ENCODE measurements at places on chromosomes 4 and X.

DNA sequence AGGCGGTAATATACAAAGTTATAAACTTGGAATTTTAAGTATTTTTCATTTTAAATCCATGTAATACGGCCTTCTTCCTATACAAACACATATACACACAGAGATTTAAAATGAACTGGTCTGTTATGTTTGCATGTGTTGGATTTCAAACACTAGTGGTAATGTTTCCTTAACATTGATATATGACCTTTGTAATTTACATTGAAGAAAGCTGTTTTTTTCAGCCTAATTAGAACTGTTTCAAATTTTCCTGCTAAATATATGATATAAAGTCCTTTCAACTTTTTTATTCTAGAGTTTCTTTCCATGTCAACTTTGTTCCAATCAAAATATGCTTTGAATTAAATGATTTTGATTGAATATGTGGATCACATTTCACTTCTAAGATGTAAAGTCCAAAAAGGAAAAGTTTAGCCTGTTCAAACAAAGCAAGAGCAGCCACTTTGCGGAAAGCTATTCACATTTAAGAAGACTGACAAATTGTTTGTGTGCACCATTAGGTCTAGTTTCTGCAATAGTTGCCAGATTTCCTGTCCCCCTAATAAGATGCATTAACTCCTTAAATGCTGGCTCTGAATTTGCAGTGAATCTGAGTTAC lies 226.0 kb upstream of the MAB21L2 start:
- ATAC-seq: no peak

- ATAC-seq: no peak
Observed at GRCh38 chr4:56360071-56360470, 27.2 kb downstream of the AASDH start.

DNA sequence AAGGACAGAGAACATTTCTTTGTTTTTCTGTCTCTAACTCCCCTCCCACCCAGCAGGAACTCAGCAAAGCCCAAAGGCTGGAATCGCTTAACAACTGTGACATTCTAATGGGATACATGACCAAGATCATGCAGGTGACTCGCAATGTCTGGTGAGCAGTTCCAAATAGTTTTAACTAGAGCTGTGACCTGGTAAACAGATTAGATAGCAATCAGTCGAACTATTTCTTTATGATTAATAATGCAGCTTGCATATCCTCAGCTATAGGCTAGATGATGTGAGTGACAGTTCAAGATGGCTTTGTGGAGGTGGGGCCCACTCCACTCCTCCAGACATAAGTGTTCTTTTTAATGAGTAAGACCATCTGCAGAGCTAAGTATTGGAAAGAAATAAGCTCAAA lies 20.0 kb upstream of the GABRE start:
- ATAC-seq: no peak

DNA sequence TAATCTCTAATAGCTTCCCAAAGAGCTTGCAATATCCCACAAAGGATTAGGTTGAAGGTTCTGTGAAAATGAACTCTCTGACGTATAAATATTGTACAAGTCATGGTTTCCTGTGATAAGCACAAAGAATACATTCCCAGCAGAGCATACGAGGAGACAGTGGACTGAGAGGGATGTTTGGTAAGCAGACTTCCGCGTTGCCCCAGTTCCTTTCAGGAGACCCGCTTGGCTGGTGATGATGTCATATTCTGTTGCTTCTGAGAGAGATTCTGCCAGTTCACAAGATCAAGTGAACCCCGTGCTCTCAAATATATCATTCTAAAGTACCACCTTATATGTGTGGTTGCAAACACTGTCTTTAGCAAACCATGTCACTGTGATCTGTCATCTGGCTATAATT lies 323.9 kb upstream of the CASK start:
- no peak for ATAC-seq

GRCh38 chr4:10347815-10348214 lies 109.4 kb downstream of the ZNF518B start:
- ATAC-seq: no peak
